ENCODE measurements at places on chromosomes 1 and 21.

- DNase-seq, result no peak
Measured at GRCh38 chr1:166859597-166859996, 16.5 kb downstream of the TADA1 start.

DNA sequence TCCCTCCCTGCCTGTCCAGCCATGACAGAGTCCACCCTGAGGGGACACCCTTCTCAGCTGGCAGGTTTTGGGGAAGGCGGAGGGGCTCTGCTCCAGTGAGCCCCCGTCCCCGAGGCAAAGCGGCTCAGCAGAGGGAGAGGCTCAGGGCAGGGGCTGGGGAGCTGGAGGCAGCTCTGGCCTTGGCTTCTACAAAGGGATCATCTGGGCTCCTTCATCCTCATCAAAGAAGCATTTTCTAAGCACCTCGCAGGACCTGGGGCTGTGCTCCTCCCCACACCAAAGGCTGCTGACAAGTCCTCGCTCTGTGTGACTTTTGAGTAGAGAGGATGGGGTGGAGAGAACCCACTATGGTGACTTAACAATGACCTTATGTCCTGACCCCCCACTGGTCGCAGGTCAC lies 21.0 kb upstream of the CLSTN1 start:
- DNase-seq, result no peak

DNA sequence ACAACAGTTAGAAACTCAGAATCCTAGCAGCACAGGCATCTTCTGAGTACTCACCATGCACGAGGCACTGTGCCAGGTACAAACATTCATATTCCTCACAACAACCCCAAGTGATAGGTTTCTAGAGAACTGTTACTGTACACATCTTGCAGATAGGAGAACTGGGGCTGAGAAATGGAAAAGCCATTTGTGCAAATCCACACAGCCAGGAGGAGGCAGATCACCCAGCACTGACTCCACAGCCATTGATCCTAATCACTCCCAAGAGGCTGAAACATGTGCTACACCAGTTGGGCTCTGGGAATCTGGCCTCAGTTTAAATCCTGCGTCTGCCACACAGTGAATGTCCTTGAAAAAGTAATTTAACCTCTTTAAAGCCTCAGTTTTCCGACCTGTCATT lies 151.0 kb downstream of the ST6GALNAC5 start:
- DNase-seq, result no peak

DNA sequence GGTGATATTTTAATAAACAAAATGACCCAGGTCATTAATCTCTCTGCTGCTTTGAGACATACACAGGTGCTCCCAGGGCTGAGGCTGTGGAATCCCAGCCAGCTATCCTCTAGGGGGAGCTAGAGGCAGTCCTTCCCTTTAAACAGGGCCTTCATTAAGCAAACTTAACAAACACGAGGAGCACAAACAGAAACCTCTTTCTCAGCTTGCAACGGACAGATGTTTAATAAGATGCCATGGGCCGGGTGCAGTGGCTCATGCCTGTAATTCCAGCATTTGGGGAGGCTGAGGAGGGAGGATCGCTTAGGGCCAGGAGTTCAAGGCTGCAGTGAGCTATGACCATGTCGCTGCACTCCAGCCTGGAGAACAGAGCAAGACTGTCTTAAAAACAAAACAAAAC lies 106.7 kb downstream of the HIVEP3 start:
- peak; percentile 40 for DNase-seq

DNA sequence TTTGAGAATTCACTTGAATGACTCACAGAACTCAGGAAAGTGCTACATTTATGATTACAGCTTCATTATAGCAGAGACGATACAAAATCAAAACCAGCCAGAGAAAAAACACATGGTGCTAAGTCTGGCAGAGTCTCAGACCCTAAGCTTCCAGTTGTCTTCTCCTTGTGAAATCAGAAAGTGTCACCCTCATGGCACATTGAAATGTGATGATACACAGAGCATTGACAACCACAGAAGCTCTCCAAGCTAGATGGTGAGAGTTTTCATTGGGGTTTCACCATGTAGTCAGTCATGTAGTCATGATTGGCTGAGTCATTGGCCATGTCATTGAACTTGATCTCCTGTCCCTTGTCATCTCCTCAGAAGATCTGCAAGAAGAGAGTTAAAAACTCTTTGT lies 526.6 kb downstream of the MRPL39 start:
- DNase-seq, result no peak

- no peak for DNase-seq
Measured at GRCh38 chr1:31201931-31202360, 37.7 kb downstream of the NKAIN1 start.

DNA sequence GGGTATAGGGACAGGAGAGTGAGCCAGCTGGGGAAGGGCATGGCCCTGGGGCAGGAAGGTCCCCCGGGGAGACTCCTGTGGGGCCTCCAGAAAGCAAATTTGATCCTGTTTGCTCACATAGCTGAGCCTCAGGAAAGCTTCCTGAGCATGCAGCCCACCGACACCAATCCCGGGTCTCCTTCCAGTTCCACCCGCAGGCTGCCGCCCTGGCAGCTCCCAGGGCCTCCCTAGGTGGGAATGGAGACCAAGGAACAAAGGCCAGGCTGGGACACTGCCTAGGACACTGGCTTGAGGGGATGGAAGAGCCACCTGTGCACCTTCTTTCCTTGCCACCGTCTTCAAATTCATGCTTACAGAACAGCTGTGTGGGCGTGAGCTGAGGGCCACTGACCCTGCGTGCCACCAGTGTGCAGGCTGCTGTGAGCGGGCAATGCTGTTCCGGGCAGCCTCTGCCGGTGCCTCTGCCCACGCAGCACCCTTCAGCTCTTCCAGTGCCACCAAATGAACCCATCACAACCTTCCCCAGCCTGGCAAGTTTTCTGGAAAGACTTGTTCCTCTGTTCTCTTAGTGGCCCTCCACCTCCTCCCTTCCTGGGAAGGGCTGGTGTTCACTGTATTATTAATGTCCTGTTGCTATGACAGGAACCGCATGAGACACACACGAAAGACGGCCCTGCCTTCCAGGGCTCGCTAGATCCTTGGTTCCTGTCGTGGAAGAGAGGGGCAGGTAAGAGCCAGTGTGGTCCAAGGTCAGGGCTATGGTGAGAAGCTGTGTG lies 53.6 kb downstream of the ACBD3 start:
- DNase-seq, result no peak

GRCh38 chr1:107142666-107143065 lies 1.8 kb downstream of the NTNG1 start:
- DNase-seq, result no peak

- no peak for DNase-seq
Measured at GRCh38 chr1:89454845-89455521, 69.6 kb upstream of the LRRC8B start.

GRCh38 chr1:168521401-168522000 lies 22.3 kb downstream of the XCL2 start:
- no peak for DNase-seq

DNA sequence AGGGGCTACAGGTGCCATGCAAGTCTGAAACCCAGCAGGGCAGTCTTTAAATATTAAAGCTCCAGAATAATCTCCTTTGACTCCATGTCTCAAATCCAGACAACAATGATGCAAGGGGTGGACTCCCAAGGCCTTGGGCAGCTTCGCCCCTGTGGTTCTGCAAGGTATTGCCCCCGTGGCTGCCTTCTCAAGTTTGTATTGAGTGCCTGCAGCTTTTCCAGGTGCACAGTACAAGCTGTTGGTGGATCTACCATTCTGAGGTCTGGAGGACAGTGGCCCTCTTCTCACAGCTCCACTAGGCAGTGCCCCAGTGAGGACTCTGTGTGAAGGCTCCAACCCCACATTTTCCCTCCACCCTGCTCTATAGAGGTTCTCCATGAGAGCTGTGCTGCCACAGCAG lies 3.7 kb upstream of the MROH9 start:
- DNase-seq, result no peak

- DNase-seq, result no peak
Measured at GRCh38 chr1:35173909-35174540, 18.9 kb downstream of the SFPQ start.

DNA sequence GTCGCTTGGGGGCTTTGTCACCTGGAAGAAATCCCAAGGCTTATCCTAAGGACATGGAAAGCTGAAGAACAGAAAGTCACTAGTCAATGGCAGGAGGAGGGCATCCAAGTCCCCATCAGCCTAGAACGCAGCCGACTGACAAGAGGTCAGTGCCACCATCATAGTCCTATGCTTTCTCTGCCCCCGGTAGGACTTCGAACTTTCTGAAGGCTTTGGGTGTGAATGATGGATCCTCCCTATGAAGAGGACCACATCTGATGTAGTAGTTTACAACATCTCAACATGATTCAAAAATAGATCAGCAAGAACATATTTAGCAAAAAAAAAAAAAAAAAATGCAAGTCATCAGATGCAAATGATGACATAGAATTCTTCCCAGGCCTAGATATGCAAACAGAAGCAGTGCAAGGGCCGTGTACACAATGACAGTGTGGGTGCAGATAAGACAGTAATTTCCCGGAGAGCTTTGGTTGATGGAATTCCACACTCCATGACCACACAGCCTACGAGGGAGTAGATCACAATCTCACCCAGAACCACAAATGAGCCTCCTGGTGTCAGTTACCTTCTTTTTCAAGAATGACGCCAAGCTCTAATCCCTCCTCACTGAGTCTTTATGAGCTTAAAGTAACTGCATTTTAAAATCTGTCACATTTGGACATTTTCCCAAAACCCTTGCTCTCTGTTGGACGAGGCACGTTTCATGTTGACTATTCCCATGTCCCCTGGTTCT lies 88.2 kb downstream of the PSMG1 start:
- no peak for DNase-seq

DNA sequence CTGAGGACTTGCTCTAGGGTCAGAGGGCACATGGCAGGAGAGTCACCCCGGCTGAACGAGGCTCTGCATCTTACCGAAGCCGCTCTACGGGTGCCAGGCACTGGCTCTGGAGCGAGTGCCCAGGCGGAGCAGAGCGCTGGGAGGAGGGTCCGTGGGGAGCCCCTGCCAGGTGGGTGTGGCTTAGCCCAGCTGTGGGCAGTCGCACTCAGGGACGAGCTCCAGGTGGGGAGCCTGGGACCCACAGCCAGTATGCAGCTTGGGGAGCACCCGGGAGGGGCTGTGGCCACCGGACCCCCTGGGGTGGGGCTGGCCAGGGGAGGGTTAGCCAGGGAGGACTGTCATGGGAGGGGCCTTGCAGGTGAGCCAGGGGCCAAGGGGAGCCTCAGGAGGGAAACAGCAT lies 3.8 kb downstream of the AGRN start:
- no peak for DNase-seq

DNA sequence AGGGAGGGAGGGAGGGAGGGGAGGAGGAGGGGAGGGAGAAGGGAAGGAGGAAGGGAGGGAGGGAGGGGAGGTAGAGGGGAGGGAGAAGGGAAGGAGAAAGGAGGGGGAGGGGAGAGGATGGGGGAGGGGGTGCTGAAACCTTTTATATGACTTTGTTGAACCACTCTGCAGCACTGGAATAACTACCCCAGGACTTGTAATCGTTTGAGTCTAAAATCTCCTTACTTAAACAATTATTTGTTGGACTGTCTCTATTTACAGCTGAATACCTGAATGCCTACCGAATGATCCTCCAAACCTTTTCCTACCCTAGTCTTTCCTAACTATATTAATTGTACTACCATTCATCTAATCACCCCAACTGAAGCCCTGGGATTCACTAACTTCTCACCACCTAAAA lies 181.8 kb downstream of the TPR start:
- no peak for DNase-seq

GRCh38 chr1:89842567-89843272 lies 21.9 kb downstream of the LRRC8D start:
- DNase-seq, result no peak

GRCh38 chr21:36676039-36676950 lies 22.6 kb upstream of the SIM2 start:
- DNase-seq, result no peak

- DNase-seq, result no peak
Measured at GRCh38 chr21:33015096-33015495, 10.6 kb upstream of the OLIG2 start.

- DNase-seq, result no peak
Measured at GRCh38 chr1:33792651-33793050, 71.2 kb upstream of the HMGB4 start.

DNA sequence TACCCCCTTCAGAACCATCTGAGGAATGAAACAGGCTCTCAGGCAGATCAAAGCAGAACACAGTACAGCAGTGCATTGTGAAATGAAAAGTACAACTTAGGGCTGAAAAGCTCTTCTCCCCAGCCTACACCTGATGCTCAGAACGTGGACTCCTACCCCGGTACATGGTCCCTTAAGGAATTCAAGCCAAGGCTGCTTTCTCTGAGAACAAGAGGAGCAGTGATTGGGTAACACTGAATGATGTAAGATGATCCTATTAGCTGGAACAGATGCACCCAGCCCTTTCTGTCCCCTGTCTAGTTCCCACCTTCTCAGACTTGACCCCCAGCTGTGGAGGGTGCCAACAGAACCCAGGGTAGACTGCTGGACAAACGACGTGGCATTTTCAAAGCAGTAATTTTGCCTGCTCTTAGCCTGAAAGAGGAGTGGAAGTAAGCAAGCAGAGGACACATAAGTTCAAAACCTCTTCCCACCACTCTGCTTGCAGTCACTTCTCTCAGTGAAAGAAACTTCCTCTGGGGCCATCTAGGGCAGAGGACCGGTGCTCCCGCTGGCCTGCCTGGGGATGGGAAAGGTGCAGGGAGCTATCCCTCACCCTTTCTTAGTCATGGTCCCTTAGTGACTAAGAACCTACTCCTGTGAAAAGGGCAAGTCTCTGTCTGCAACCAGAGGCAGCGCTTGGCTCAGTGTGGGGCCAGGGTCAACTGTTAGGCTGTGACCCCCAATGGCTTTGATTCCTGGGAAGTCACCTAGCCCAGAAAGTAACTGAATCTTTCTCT lies 72.7 kb downstream of the TRABD2B start:
- no peak for DNase-seq

GRCh38 chr1:171434717-171435346 lies 50.5 kb upstream of the PRRC2C start:
- no peak for DNase-seq

DNA sequence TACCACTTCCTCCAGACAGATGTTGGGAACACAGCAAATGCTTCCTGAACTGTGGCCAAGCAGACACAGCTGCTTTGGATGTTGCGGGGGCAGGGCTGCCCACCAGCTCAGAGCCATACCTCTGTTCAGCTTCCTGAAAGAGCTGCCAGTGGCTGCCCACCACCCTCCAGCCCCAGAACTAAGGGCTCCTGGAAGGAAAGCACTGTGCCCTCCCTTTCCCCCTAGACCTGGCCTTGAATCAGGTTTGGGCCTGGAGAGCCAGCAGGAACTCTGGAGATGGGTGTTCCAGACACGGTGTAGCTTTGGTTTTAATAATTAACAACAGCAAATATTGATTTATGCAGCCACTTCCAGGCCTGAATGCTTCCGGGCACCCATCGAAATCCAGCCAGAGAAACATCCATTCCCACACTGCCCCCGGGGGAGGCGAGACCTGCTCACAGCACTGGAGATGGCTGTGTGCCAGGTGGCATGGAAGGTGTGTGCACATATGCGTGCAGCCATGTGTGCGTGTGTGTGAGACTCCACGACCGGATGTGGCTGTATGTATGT lies 45.7 kb downstream of the RAP1GAP start:
- no peak for DNase-seq

GRCh38 chr21:31870472-31871193 lies 2.2 kb upstream of the HUNK start:
- DNase-seq, result no peak

- DNase-seq, result no peak
Measured at GRCh38 chr1:203996126-203996525, 76.8 kb upstream of the SOX13 start.

GRCh38 chr1:209534496-209535250 lies 48.8 kb upstream of the CAMK1G start:
- DNase-seq, result no peak
